Jurkat, Clone E6-1 (cell line): ENCODE measurements at places on chromosomes 12 and 14.
A peak's percentile ranks its signal among the peaks of the same experiment; 100 is the strongest.

GRCh38 chr12:7146906-7147305, 16.7 kb downstream of the CLSTN3 start:
- no peak for DNase-seq

GRCh38 chr14:106652494-106652893, 1126.1 kb downstream of the TMEM121 start:
- DNase-seq, result no peak

DNA sequence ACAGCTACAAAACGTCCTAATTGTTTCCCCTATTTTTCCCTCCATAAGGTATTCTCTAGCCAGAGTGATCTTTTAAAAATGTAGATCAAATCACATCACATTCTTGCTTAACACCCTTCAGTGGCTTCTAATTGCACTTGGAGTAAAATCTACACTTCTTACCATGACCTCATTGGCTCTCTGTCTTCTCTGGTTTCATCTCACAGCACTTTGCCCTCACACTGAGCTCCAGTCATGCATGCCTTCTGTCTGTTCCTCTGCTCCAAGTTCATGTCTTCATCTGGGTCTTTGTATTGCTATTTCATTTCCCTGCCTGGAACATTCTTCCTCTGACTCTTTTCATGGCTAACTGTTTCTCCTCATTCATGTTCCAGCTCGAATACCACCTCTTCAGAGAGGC, 220.4 kb upstream of the GARIN6 start:
- no peak for DNase-seq

GRCh38 chr14:84750284-84750683, 779.7 kb upstream of the FLRT2 start:
- no peak for DNase-seq

GRCh38 chr12:89289720-89290119, 62.6 kb downstream of the DUSP6 start:
- no peak for DNase-seq

- no peak for DNase-seq
These were observed 63.4 kb downstream of the APOBEC1 start for GRCh38 chr12:7602277-7602676.

GRCh38 chr12:122282061-122282460, 15.8 kb upstream of the VPS33A start:
- no peak for DNase-seq

- DNase-seq, result no peak
These were observed 4.5 kb downstream of the DHH start for GRCh38 chr12:49089821-49090773.

DNA sequence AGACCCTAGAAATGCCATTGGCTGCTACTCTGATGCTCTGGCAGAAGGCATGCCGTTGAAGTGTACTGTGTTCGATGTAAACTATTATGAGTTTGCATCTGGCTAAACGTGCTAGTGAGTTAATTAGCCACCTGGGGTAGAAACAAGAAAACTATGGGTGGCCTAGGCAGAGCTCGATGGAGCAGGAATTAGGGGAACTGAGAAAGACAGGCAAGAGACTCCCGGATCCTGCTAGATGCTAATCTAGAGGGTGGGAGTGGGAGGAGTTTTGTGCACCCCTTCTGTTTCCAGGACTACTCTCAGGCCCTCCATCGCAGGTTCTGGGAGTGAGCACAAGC, 32.0 kb downstream of the TMEM63C start:
- DNase-seq, result no peak

- DNase-seq, result peak; percentile 2
These were observed 624.1 kb upstream of the FOXG1 start for GRCh38 chr14:28142400-28143015.

DNA sequence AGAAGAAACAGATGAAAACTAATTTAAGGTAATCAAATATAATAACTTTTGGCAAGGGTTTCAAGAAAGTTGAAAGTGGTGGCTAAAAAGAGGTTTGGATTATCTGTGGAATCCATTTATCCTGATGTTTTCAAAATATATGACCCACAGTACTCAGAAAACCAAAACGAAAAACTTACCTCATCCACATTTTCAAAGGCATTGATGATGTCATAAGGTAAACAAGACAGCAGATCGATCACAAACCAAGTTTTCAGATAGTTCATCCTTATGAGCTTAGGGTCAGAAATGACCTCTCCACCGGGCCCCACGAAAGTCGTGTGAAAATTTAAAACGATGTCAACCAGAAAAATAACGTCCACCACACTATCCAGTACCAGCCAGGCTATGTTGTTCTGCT, 64.6 kb downstream of the KCNH5 start:
- no peak for DNase-seq

GRCh38 chr14:103279142-103280025, 54.7 kb upstream of the EIF5 start:
- no peak for DNase-seq

DNA sequence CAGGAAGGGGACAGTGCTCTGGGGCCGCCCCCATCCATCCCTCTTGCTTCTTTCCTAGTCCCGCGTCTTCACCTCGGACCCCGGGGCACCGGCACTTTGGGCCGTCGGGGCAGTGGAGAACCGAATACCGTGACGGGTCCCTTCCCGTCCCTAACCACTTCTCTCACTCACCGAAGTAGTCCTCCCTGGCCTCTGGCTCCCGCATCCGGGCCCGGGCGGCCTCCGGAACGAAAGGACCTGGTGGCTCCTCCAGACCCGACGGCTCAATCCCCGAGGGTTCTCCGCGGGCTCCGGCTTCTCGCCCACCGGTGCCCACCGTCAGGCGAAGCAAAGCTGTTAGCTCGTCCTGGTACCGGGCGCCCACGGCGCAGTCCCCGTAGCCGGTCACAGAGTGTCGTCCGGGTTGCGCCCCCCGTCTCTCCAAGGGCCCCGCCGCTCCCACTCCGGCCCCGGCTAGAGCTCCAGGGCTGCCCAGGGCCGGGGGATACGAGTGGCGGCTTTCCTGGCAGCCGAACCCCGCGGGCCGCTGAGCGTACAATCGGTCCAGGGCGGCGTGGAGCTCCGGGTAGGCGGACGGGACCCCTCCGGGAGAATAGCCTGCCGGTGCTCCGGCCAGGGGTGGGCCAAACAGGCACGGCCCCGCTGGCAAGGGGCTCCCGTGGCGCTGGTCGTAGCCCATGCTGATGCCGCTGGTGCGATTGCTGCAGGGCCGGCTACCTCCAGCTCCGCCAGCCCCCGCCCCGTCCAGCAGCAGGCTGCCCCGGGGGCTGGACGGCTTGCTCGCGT, 1.1 kb downstream of the AJUBA start:
- DNase-seq, result no peak

- DNase-seq, result no peak
These were observed 2.7 kb downstream of the KHNYN start for GRCh38 chr14:24432259-24433131.

DNA sequence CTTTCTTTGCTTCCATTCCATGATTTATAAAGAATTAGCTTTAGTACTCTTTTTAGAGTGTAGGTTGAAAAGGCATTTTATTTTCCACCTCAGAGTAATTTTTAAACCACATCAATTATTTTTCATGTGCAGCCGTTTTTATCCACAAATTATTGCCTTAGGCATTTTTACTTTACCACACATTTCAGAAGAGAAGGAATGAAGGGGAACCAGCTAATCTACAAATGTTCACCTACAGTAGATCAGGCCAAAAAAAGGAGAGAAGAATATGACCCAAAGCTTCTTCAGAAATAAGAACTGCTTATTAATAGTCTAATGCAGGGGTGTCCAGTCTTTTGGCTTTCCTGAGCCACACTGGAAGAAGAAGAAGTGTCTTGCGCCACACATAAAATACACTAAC, 19.8 kb upstream of the NTN4 start:
- no peak for DNase-seq

GRCh38 chr12:11158885-11159444, 12.0 kb upstream of the SMIM10L1 start:
- DNase-seq, result no peak

GRCh38 chr12:120286768-120287490, 4.8 kb downstream of the RNU4-2 start:
- no peak for DNase-seq

GRCh38 chr14:89219051-89219450, 198.0 kb downstream of the FOXN3 start:
- DNase-seq, result no peak

DNA sequence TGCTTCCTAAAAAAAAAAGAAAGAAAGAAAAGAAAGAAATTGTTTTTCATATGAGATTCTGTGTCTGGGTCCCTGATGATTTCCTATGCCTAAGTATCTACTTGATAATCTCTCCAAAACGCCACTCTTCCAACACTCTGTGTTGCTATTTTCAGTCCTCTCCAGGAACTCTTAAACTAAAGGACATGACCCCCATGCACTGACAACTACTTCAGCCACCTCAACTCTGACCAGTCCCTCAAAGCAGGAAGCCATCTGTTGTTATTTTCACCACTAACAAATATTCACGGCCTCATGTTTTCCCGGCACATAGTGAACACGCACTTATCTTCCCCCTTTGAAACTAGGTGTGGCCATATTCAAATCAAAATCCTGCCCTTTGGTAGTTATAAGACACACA, 259.3 kb downstream of the PPFIA2 start:
- DNase-seq, result no peak

- no peak for DNase-seq
These were observed 52.4 kb downstream of the BRMS1L start for GRCh38 chr14:35878272-35879150.

- no peak for DNase-seq
These were observed 64.8 kb upstream of the BDKRB2 start for GRCh38 chr14:96139879-96140278.

DNA sequence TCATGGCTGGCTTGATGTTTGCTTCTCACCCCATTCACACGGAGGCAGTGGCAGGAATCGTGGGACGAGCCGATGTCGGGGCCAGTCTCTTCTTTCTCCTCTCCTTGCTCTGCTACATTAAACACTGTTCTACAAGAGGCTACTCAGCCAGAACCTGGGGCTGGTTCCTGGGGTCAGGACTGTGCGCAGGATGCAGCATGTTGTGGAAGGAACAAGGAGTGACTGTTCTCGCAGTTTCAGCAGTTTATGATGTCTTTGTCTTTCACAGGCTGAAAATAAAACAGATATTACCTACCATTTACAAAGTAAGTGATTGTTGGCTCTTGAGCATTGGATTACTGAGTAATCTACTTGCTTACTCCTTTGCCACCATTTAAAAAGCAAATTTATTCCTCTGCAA, 170.6 kb downstream of the TMTC2 start:
- DNase-seq, result no peak

DNA sequence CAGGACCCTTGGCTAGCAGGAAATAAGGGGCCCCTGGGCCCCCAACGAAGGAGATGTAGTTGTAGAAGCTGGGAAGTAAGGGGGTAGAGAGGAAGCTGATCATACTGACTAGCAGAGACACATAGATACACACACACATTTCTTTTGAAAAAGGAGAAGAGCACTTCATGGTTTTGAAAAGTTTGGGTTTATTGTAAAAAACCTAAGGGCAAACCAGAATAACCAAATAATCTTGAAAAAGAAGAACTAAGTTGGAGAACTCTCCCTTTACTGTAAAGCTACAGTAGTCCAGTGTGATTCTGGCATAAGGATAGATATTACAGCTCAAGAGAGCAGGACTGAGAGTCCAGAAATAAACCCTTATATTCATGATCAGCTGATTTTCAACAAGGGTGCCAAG, 5.8 kb upstream of the HCAR3 start:
- DNase-seq, result no peak

- no peak for DNase-seq
These were observed 78.2 kb downstream of the HMGA2 start for GRCh38 chr12:65902500-65902899.

GRCh38 chr12:76337583-76337982, 10.6 kb downstream of the BBS10 start:
- DNase-seq, result no peak

- DNase-seq, result peak; percentile 20
These were observed 58.8 kb upstream of the AP4S1 start for GRCh38 chr14:30966415-30967363.

DNA sequence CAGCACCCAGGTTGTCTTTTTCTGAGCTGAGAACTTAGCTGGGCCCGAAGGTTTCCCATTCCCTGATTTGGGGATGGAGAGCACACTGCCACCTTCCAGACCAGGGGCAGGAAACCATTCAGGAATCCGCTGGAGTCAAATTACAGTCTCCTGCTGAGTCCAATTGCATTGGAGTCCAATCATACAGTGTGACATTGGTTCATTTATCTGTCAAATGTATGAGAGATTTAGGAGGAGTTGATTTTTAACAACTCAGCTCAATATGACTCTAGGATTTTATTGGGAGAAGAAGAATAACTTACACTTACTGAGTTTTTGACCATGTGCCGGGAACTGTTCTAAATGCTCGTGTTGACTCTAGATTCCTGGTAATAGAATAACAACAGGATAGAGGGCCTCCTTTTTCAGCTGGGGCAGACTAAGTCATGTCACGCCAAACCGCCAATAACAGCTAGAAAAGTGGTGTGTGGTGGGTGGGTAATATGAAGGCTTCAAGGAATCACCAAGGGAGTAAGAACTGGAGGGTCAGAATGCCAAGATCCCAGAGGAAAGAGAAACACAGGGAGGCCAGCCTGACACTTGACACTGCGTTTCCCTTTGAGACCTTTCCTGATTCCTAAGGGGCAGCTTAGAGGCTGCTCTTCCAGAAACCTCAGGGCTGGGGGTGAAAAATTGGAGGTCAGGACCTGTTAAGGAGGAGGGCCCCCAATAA, 11.5 kb downstream of the SYNDIG1L start:
- DNase-seq, result no peak

DNA sequence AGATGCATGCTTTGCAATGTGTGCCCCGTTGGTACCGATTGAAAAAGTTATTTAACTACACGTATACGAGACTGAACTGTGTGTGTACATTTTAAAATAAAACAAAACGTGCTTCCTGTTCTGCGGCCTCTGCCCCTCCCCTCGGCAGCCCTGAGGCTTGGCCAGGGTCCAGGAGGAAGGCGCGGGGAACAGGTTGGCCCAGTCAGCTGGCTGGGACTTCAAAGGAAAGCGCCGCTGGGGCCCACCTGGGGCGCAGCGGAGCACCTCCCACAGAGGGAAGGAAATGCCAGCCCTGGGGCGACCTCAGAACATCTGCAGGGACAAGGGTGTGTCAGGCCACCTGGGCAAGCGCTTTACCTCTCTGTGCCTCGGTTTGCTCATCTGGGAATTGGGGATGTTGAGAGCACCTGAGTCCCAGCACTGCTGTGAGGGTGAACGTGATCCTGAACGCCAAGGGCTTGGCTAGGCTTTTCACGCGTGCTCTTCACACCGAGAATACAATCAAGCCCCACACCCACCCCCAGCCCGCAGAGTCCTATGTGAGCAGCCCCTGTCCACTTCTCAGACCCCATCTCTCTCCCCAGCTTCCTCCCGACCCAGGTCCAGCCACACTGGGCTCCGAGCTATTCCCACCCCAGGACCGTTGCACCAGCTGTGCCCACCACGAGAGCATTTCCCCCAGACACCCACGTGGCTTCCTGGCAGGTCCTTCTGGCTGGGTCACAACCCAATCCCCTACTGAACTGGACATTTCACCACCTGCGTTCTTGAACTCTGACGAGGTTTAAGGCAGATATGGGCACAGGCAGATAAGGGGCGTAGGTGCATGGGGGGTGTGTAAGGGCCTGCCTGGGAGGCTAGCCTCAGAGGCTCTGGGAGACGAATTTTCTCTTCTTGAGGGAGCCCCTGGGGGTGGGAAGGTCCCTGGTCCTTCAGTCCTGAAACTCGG, 41.9 kb upstream of the NCOR2 start:
- DNase-seq, result peak; percentile 97
